ENCODE measurements at places on chromosomes 6 and 20.

- DNase-seq: peak; percentile 95
These were observed 68.5 kb downstream of the PLEKHG1 start for GRCh38 chr6:150667977-150668716.

GRCh38 chr6:154994836-154995253, 270 bp upstream of the TIAM2 start:
- DNase-seq: no peak

DNA sequence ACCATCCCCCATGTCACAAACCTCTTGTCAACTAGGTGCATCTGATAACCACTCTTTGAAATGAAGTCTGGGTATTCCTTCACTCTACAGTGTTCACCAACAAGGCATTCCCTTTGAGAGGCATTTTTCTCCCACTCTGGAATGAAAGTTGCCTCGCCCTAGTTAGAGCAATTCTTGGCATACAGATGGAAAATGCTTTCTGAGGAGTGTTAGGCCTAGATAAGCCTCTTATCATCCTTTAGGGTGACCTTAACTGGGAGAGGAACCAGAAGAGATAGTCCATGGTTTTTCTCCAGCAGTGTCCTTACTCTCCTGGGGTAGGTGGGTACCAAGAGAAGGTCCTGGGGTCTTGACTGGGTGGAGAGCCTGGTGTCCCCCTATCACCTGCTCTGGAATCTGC, 14.8 kb downstream of the CLIC5 start:
- no peak for DNase-seq

DNA sequence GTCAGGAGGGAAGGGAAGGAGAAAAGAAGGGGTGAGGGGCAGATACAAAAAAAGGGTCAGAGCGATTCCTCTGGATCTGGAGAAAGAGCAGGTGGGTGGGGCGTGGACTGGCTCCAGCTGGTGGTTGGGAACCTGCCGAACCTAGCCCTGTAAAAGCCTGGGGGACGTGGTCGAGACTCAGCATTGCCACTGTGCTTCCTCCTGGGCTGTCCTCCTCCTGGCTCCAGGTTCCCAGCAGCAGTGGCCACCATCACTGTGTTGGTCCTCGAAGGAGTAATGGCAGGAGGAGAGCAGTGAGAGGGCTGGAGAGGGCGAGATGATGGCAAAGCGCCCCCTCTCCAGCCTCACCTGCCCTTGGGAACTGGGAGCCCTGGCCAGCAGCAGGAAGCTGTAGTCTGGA, 3.5 kb upstream of the RAET1L start:
- peak; percentile 61 for DNase-seq

DNA sequence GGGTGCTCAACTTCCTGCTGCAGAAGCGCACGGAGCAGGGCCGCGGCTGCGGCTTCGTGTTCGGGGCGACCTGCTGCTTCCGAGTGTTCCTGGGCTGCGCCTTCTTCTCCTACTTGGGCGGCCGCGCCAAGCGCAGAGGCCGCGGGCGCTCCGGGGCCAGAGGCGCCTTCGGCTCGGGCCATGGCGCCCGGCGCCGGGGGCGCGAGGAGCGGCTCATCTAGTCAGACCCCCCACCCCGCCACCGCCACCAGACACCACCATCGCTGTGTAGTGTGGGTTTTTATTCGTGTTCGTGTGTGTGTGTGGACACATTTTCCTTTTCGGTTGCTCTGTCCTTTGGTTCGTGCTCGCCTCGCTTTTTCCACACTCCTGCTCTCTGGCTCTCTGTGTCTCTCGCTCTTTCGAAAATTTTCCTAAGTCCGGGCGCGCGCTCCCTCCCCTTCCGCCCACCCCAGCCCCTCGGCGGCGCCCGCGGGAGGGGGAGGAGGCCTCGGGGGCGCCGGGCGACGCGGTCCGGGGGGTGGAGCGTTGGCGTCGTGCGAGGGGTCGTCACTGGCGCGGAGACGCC, 38.1 kb downstream of the GNAS start:
- DNase-seq: no peak

DNA sequence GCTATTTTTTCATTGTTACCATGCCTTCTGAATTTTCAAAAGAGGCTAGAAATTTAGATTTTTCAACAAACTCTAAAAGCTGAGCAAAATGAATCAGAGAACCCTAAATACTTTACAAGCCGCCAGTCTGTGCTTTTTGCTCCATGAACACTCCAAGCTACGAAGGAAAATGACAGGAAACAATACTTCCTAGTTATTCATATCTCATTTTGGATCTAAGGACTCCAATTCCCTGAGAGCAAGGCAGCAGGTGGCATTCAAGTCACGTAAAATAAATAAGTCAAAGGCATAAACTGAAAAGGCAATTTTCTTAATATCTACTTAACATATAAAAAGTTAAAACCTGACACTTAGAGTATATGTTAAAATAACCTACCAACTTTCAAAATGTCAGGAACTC, 50.6 kb downstream of the PDSS2 start:
- no peak for DNase-seq

DNA sequence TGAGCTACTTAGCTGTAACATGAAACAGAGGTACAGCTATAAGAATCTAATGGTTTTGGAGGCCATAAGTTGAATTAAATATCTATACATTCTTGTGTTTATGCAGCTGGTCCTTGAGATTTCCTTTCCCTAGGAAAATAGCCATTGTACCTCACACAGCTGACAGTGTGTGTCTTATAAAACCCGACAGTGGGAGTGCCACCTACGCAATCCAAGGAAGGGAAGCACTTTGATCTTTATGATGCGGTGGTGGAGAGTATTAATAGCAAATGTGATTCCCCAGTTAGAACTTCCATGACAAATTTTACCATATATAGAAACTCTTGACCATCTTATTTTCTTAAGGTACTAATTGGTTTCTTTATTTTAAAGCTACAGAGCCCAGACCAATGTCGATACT, 149.5 kb downstream of the TMEM200A start:
- no peak for DNase-seq

- DNase-seq: no peak
These were observed 47.9 kb upstream of the ARID1B start for GRCh38 chr6:156729248-156729647.

GRCh38 chr20:15119852-15120487, 782.6 kb upstream of the FLRT3 start:
- DNase-seq: no peak

DNA sequence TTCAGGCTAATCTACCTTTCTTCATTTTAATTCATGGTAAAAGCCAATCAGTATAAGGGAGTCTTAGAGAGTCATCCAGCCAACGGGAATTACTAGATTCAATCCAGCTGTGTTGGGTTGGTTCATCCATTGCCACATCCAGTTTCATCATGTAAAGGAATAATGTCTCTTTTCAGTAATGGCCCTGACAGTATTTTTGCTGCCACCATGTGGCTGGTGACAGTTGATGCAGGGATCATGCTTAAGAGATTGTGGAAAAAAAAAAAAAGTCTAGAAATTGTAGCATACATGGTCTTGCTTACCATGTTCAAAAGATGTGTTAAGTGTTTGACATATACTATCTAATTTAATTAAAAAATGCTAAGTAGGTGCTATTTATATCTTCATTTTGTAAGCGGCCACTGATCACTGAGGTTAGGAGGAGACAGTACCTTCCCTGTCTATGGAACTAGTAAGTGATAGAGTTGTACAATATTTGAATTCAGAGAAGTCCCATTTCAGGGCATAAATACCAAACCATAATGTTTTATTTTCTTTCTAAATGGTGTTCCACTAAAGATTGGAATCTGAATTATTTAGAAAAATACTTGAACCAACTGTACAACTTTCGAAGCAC, 135.9 kb downstream of the KHDRBS2 start:
- DNase-seq: no peak

Measured in ascending aorta (tissue), 2 donors.